ENCODE measurements at places on chromosomes 11 and 22.

DNA sequence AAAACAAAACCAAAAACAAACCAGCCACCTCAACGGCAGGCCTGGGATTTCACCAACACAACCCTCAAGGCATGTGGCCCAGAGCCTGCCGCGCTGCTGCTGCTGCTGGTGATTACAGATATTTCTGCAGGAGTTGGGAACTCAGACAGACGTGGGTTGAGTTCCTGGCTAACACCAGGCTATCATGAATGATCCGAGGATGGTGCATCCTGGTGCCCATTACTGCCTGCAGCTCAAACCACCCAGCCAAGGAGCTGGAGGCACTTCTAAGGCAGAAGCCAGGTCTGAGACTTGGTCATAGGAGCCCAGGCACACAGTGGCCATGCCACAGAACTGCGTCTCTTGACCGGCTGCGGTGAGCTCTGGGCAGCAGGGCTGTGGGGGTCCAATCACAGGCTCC lies 151.8 kb downstream of the MPPED1 start:
- DNase-seq: no peak

DNA sequence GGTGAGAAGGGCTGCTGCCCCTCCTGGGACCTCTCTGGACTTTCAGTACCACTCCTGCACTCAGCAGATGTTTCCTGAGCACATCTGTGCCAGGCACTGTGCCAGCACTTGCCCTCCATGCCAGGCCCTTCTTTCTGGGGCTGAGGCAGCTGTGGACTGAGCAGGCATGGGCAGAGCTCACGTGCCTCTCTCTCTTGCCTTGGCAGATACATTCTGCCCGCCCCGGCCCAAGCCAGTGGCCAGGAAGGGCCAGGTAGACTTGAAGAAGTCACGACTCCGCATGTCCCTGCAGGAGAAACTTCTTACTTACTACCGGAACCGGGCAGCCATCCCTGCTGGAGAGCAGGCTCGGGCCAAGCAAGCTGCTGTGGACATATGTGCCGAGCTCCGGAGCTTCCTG lies 8.3 kb upstream of the ATF4 start:
- no peak for DNase-seq

GRCh38 chr22:25448435-25449051 lies 115.9 kb upstream of the GRK3 start:
- no peak for DNase-seq

DNA sequence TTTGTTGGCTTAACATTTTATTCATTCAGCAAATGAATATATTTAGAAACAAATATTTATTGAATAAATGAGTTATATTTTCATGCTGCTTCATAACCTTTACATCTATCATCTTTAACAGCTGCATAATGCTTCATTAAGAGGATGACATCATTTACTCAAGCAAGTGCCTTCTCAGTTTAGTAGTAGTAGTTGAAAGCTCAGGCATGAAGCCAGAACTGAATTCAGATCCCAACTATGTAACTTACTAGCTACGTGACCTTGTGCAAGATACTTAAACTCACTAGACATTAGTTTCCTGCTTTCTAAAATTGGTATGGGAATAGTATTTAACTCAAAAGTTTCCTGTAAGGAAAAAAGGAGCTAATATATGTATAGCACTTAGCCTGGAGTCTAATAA lies 90.3 kb downstream of the TMPRSS5 start:
- no peak for DNase-seq

GRCh38 chr22:38033522-38034277 lies 23.5 kb upstream of the PICK1 start:
- DNase-seq: peak; percentile 95

- no peak for DNase-seq
Observed at GRCh38 chr11:57513911-57514537, 1.5 kb downstream of the SLC43A1 start.

GRCh38 chr11:94858012-94858705 lies 90.0 kb downstream of the AMOTL1 start:
- no peak for DNase-seq

- no peak for DNase-seq
Observed at GRCh38 chr11:94672636-94673035, 95.5 kb upstream of the AMOTL1 start.

DNA sequence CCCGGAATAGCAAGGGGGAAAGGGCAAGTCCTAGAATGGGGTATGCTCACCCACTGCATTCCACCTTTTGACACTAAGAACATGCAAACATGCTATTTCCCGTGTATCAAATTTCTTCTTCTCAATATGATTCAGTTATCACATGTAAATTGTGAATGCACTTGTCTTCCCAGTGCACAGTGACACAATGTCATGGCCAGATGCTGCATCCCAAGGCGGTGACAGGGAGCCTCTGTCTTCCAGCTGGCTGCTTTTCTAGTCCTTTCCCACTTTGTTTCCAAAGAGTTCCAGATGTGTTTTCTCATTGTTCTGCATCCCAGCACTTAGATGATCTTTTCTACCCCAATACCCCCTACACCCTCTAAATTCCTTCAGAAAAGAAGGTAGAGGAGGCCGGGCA lies 12.4 kb downstream of the SLC25A18 start:
- peak; percentile 57 for DNase-seq

DNA sequence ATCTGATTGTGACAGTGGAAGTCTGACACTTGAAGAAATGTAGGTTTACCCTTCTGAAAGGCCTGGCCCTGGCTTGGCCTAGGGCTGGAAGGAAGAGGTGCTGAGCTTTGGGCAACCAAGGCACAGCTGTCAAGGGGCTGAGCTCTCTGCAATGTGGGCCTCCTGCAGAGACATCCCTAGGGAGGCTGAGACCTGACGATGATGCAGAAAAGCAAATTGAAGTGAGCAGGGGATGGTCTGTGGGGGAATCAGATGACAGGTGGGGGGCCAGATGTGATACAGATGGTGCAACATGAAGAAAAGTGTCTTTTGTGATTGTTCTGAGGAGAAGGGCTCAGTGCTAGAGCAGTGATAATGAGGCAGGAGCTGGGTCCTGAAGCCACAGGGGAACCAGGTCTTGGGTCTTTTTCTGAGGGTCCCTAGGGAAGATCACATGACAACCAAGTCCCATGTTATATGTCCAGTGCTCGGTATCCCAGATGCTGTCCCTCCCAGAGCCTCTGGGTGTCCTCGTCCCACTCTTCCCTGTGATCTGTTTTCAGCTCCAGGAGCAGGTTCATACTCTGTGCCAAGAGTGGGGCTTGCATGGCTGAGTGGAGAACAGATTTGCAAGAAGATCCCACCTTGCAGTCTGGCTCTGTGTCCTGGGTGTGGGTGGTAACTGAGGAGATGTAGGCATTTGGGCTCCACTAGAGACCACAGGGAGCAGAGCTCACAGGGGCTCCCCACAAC lies 79.9 kb upstream of the VPREB1 start:
- no peak for DNase-seq

DNA sequence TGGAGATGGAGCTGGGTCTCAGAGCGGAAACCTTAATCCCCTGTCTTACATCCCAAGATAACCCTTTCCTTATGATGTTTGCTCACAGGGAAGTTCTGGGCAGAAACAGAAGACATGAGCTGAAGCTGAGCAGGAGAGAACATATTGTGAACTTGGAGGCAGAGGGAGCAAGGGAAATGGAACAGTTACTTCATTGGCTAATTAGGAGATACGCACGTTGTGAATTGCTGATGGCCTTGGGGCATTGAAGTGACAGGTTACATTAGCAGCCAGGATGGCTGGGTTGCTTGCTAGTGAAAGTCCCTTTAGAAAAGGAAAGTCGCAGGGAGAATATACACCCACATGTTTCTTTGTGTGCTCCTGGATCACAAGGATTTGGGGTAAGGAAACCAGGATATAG lies 48.7 kb downstream of the TENM4 start:
- DNase-seq: no peak

GRCh38 chr22:45946805-45947600 lies 30.0 kb downstream of the WNT7B start:
- peak; percentile 47 for DNase-seq

- DNase-seq: no peak
Observed at GRCh38 chr11:57791321-57792059, 29.9 kb downstream of the CTNND1 start.

GRCh38 chr22:39463931-39464390 lies 7.1 kb downstream of the MGAT3 start:
- peak; percentile 80 for DNase-seq

DNA sequence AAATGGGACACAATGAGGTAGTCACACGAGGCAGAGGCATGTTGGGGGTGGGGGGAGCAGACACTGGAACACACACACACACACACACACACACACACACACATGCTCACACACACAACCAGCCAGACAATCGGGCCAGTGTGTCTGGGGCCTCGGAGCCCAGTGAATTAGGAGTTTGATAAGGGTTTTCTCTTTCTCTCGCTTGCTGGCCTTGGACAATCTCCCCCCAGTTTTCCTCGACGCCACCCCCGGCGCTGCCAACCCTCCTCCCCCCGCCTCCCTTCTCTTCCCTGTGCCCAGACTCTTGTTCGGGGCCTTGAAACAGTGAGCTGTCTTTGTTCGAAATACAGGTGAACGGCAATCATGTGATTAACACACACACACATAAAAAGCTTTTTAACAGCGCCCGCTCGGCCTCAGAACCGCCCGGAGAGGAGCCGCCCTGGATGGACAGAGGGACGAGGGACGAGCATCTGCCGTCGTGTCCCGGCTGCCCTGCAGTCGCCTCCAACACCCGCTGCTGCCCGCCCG lies 1.5 kb upstream of the SOX10 start:
- DNase-seq: peak; percentile 95

- no peak for DNase-seq
Observed at GRCh38 chr11:289712-290620, 1.0 kb downstream of the PGGHG start.

DNA sequence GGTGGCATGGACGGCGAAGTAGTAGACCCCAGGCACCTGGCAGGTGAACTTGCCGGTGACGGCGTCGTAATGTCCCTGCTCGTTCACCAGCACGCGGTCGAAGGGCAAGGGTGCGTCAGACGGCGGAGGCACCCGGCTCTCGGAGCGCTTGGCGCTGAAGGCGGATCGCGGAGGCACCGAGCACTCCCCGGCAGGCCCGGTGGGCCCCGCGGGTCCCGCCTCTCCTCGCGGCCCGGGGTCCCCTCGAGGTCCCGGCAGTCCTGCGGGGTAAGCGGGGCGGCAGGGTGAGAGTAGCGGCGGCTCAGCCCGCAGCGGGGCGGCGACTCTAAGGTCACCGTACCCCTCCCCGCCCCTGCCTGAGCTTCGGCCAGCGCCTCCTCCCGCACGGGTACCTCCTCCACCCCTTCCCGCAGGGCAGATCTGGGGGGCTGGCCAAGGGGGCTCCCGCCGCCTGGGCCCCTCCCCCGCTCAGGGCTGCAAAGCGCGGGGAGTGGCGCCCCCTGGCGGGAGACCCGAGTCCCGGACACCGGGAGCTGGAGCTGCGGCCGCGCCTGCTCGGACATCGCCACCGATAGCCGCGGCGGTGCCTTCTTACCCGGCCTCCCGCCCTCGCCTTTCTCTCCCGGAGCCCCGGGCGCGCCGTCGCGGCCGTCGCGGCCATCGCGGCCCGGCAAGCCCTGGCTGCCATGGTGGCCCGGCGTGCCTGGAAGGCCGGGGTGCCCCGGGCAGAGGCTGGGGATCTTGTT lies 921 bp downstream of the C1QTNF5 start:
- DNase-seq: peak; percentile 79

- DNase-seq: no peak
Observed at GRCh38 chr11:93476796-93477195, 66.4 kb downstream of the SMCO4 start.

- no peak for DNase-seq
Observed at GRCh38 chr11:92199991-92200390, 24.6 kb upstream of the FAT3 start.

- DNase-seq: no peak
Observed at GRCh38 chr11:34756591-34756990, 135.7 kb downstream of the EHF start.

DNA sequence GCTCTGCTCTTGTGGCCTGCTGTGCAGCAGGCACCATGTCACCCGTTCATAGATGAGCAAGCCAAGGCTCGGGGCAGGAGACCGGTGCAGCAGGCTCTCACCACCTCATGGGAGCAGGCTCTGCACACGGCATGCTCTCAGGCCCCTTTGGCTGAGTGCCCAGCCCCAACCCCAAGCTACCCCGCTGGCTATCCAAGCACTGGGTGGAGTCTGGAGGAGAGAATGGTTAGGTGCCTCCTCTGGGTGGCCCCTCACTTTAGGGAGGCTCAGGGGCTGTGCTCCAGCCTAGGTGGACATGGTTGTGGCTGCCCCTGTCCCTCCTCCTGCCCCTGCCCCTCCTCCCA lies 199.9 kb downstream of the IGLL1 start:
- DNase-seq: no peak

DNA sequence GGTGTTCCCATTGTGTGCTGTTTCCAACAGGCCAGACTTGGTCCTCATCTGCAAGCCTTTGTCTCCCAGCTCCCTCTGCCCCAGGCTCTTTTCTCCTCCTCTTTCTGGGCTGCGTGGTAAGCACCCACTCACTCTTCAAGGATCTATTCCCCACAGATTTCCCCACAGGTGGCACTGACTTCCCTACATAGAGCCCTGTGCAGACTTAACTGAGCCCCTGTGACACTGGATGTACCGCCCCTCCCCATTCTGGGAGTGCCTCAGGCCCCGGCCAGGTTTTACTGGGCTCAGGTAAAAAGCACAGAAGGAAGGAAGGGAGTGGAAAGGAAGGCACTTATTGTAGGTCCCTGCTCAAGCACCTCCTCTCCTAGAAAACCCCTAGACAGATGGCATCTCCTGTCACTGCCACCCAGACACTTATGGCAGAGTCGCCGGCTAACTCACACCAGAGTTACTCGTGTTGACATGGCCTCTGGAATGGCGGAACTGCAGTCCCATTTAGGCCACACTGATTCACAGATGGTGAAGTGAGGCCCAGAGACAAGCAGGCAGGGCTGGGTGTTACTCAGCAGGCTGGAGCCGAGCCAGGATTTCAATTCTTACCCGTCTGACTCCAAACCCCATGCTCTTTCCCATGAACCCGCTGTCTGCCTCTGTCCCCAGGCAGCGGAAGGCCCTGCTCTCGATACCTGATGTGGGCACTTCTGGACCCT lies 47.2 kb downstream of the LRRC32 start:
- DNase-seq: no peak

GRCh38 chr11:75728992-75729391 lies 11.4 kb downstream of the MOGAT2 start:
- DNase-seq: no peak

DNA sequence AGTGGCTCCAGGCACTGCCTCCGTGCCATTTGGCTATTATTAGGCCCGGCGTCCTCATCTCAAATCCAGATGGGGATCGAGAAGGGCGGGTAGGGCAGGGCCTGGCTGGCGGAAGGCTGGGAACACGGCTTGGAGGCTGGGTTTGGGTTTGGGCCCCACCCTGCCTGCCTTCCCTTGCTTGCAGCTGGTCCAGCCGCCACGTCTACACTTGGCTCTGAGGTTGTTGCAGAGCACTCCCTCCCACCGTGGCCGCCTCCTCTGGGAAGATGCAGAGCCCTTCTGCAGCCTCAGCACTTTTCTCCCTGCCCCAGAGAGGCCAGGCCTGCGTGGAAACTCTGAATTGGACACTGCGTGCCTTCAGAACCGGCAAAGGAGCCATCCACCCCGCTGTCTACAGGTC lies 5.2 kb upstream of the SMTN start:
- no peak for DNase-seq
